EL (cell line): ENCODE measurements at places on chromosomes 5 and 9.

- peak; percentile 86 for DNase-seq
These were observed 31.0 kb downstream of the GOLGA2 start for GRCh38 chr9:128244837-128245231.

DNA sequence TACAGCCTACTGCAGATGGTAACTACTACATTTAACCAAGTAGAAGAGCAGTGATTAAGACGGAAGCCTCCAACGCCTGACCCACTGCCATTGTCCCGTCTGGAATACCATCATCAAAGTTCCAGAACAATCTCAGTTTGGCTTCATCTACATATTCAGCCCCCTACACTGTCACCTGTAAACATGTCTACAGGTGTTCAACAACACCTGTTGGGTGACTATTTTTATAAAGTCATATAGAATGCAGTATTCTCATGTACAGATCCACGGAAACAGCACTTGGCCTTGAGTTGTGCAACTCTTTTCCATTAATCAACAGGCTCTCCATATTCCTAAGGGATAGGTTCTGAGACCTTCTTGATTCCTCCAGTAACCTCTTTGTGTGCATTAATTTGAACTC, 53.3 kb upstream of the AGXT2 start:
- DNase-seq = no peak

- no peak for DNase-seq
These were observed 828.4 kb downstream of the TLR4 start for GRCh38 chr9:118532592-118532991.

DNA sequence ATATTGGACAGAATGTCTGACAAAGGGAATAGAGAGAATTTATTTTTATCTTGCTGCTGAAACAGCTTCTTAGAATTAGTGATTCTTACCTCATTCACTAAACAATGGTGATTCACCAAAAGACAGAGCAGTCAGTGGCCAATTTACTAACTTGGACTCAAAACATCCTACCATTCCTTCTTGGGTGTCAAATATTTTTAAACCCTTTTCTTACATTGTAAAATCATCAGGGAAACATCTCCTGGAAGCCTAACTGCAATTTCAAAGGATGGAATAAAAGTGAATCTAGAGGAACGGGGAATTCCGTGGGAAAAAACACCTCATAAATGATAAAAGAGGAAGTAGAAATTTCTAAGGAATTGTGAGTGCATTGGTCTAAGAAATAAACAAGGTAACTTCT, 97.7 kb downstream of the LHFPL2 start:
- peak; percentile 29 for DNase-seq

GRCh38 chr9:35110327-35110761, 5.3 kb downstream of the ATOSB start:
- DNase-seq = peak; percentile 67
